T-helper 22 cell (primary cell): ENCODE measurements at places on chromosomes 16 and 17.

DNA sequence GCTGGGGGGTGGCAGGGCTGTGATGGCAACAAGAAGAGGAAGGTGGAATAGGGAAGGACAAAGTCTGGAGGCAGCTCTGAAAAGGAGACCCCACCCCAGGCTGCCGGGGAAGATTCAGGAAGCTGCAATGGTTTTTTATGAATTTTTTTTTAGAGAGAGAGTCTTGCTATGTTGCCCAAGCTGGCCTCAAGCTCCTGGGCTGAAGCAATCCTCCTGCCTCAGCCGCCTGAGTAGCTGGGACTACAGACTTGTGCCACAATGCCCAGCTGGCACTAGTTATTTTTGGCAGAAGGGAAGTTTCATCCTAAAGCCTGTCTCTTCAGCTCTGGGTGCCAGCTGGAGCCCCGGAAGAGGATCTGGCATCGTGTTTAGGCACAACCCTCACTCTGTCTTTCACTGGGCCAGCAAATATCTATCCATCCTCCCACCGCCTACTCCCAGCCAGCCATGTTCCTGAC is 1.3 kb upstream of the CES3 start:
- no peak for DNase-seq

- no peak for DNase-seq
Measured at GRCh38 chr17:4206962-4207361, 56.8 kb downstream of the ANKFY1 start.

DNA sequence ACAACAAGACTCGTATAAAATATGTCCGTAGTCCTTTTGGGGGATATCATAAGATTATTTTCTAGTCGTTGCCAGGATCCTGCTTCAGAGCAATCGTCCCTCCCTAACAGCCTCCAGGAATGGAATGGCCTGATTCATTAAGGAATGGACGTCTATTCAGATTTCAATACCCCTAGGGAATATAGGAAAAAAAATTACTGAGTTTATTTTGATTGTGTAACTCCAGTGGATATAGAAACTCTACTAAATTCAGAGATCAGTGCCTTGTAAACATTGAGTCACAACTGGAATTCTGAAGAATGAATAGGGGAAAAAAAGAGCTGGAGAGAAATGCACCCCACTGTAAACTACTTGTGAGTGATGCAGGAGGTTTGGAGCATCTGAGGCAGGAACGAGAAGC is 1171.5 kb upstream of the GOT2 start:
- no peak for DNase-seq

- DNase-seq: no peak
Measured at GRCh38 chr17:72733619-72734282, 358.7 kb downstream of the SLC39A11 start.

GRCh38 chr17:80491478-80492342 is 15.3 kb upstream of the NPTX1 start:
- no peak for DNase-seq

GRCh38 chr16:68031951-68032350 is 8.9 kb downstream of the DUS2 start:
- DNase-seq: no peak

DNA sequence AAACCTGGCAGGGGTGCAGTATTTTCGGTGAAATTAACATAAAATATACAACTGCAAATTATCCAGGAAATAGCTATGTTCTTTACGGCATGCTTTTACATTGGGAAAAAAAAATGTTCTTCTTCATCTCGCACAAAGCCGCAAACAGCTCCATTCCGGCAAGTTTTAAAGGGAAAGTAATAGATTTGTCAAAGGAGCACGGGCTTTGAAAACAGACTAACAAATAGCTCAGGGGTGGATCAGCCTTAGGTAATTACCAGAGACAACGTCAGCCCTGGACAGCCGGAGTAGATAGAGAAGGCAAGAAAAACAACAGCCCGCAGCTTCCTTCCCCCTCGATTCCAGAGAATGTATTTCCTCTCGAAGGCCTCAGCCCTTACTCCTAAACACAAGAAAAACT is 222.5 kb downstream of the C16orf78 start:
- DNase-seq: no peak

GRCh38 chr17:51154176-51154575 is 817 bp downstream of the NME1 start:
- no peak for DNase-seq

- no peak for DNase-seq
Measured at GRCh38 chr17:34610506-34610905, 31.1 kb downstream of the TMEM132E start.

DNA sequence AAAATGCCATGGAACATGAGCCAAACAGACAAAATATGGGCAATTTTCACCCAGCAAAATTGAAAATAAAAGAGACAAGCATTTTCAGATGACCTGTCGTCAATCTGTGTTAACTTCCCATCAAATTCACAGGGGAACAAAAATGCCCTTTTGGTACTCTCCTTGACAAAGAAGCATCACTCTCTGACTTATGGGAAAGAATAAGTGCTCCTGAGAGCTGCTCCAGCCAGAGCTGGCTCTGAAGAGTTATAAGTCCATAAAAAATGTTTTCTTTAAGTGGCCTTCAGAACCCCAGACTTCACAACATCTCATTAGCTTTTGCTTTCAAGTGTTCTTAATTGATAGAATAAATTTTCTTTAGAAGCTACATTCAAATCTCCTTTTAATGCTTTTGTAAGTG is 721.4 kb upstream of the GOT2 start:
- DNase-seq: no peak

DNA sequence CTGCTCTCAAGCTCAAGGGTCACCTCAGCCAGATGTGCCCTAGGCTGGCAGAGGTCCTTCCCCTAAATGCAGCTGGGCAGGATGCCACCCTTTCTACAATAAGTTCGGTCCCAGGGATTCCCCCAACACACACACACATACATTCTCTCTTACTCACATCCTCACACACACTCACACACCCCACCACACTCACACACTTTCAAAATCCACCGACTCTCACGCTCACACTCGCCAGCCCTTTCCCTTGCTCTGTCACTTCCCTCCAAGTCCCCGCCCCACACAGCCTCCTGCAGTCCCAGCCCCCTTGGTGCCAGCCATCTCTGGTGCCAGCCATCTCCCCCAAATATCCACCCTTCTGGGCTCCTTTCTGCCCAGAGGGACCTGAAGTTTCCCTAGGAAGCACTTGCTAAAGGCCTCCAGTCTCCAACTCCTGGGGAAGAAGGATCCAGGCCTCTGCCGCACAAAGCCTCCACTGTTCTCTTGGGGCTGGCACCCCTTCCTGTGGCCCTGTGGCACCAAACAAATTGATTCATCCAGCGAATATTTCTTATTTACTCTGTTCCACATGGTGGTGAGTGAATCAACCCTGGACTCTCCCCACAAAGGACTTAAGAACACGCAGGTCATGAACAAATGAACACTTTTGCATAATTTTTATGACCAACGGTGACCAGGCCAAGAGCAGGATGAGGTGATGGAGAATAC is 3.8 kb upstream of the USP36 start:
- DNase-seq: no peak

DNA sequence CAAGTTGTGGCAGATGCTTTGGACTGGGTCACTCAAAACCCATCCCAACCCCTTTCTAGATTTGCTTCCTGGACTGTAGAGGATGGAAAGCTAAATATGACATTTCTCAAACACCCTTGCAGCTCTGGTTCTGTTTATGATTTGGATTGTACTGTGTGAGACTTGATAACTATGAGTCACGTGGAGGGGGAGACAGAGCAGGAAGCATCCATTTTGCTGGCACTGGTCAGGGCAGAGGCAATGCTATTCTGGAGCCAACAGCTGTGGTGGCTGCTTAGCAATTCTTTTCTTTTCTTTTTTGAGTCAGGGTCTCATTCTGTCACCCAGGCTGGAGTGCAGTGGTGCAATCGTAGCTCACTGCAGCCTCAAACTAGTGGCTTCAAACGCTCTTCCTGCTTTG is 13.6 kb upstream of the TERF2 start:
- no peak for DNase-seq

DNA sequence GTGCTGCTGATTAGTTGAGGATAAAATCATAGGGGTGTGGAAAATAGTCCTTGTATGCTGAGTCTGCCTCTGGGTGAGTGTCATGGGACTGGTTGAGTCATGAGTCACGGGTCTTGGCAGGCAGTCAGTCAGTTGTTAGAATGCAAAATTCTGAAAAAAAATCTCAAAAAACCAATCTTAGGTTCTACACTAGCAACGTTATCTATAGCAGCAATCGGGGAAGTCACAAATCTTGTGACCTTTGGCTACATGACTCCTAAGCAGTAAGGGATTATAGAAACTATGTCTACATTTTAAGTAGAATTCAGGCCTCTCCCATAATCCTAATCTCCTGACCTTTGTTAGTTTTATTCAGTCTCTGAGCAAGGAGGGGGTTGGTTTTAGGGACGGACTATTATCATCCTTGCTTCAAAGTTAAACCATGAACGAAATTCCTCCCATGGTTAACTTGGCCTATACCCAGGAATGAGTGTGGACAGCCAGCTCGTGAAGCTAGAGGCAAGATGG is 18.0 kb upstream of the PMFBP1 start:
- DNase-seq: no peak

GRCh38 chr16:3609895-3610697 is 1.3 kb downstream of the SLX4 start:
- DNase-seq: no peak

DNA sequence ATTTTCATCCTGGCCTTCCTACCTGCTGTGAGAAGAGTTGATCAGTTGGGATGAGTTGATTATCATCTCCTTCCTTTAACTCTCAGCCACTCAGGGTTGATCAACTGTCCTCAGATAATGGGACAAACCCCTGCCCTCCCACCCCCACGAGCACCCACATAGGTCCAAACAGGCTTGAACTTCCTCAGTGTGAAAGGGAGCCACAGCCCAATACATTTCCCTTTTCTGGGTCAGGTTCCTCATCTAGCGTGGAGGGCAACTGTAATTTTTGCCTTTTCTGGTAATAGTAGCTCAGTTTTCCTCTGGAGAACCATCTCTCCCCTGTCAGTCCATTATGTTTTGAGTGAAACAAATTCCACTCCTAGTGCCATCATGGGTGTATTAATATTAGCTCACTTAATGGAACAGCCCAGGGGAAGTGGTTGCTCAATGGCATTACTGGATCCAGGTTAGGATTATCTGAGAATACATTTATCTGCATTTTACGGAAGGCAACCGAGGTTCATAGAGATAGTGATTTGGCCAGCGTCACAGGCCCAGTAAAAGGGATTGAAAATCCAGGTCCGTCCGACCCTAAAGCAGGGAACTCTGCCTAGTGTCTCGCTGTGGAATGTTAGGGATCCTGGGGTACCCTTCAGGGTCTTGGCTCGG is 476 bp upstream of the LPCAT2 start:
- no peak for DNase-seq

GRCh38 chr17:79930877-79931816 is 91.9 kb upstream of the CBX4 start:
- DNase-seq: no peak

- no peak for DNase-seq
Measured at GRCh38 chr17:59026176-59026939, 80.3 kb downstream of the TRIM37 start.

DNA sequence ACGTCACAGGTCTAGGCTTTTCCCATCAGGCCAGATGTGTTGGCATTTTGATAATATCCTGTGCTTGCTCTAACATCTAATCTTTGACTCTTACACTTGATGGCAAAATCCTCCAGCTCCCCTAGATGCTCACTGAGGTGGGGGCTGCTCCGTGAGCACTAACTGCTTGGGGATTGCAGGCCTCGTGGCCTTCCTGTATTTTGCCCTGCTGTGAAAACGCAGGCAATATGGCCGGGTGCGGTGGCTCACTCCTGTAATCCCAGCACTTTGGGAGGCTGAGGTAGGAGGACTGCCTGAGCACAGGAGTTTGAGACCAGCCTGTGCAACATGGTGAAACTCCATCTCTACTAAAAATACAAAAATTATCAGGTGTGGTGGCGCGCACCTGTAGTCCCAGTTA is 9.7 kb upstream of the MLKL start:
- DNase-seq: no peak

DNA sequence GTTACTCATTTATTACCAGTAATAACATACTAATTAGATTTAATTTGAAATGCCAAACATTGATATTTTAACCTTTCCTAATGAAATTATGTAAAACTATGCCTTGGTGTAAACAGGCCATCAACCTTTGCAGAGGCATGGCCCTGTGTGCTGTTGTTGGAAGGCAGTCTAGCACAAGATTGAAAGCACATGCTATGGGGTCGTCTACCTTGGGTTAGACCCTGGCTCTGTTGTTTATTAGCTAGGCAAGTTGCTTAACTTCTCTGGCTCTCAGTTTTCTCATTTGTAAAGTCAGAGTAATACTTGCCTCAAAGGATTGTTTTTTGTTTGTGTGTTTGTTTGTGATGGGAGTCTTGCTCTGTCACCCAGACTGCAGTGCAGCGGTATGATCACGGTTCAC is 9.4 kb upstream of the CDR2 start:
- no peak for DNase-seq

DNA sequence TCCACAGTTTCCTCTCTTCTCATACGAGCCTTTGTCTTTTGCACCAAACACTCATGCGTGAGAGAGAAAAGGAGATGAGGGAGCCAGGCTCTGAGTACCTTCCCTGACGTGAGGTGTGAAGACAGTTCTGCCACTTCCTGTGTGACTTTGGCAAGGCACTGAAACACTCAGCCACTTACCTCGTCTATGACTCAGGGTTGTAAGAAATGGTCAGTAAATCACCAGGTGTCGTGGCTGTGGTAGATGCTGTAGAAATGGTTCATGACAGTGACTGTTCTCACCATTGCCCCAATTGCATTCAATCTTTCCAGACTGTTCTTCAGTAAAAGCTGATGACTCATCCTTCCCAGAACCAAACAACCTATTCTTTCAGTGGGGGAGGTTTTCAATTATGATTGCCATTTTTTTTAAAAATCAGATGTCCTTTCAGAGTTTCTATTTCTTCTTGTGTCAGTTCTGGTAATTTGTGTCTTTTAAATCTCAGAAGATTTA is 49.2 kb upstream of the CBFA2T3 start:
- no peak for DNase-seq

DNA sequence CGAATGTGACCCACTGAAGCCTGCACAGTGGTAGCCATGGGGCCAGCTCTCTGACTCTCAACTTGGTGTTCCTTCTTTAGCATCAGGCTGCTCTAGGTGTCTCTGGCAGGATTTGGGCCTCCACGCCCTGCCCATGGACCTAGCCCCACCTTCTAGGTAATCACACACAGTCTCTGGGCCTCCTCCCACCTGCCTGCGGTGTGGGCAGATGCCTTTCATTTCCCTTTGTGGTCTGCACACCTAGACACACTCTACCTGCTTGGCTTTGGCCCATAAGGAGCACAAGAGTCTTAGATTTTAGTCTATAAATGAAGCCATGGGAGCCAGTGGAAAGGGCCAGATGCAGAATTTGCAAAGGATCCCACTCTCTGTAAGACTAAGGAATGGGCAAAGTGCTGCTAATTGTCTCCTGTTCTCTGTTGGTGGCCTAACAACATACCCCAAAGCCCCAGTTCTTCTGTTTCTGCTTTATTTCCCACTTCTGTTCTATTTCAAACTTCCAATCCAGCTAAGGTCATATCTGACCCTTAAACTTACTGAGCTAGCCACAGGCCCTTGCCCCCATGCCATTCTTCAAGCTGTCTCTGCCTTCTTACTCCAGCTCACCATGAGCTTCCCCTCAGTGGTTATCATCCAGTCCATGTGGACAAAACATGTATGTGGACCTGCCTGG is 7.2 kb upstream of the MFSD6L start:
- no peak for DNase-seq

- DNase-seq: peak; percentile 23
Measured at GRCh38 chr16:50335196-50335958, 33.4 kb downstream of the BRD7 start.

- DNase-seq: no peak
Measured at GRCh38 chr17:56597495-56597990, 4.0 kb downstream of the NOG start.

GRCh38 chr16:89761304-89761922 is 40.1 kb downstream of the ZNF276 start:
- no peak for DNase-seq
